HCEC 1CT (cell line): ENCODE measurements at places on chromosomes 2 and 18.

DNA sequence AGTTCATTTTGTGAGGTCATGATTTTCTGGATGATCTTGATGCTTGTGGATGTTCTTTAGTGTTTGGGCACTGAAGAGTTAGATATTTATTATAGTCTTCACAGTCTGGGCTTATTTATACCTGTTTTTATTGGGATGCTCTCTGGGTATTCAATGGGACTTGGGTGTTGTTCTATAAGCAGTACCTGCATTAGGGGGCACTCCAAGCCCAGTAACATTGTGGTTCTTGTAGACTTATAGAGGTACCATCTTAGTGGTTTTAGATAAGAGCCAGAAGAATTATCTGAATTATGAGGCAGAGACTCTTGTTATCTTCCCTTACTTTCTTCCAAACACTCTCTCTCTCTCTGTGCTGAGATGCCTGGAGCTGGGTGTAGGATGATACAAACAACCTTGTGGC lies 470.0 kb downstream of the PIK3C3 start:
- no peak for DNase-seq

DNA sequence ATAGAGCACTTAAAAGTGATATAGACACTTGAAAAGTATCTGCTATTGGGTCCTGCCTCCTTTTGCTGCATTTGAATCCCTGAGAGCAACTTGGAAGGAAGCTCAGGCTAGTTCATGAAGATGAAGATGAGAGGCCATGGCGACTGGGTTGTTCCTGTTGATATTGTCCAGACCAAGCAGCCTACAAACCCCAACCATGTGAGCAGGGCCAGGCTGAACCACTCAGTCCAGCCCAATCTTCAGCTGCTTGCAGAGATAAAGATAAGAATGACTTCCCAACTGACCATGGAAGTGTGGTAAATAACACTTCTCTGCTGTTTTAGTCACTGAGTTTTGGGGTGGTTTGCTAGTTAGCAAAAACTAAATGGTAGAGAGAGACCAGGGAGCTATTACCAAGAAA lies 417.6 kb downstream of the SOX11 start:
- no peak for DNase-seq

DNA sequence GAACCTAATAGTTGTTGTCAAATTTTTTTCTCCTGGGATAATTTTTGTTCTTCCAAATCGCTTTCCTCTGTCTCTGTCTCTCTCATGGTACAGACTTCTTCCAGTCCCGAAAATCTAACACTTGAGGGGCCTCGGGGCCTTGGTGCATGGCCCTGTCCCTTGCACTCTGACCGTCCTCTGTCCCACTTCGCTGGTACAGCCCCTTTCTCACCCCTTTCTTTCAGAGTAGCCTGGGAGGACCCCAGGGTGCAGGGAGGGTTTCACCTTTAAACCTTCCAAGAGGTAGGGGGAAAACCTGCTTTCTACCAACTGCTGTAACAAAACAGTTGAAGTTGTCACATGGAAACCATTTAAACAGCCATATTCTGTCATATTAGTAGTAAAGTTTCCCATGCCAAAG lies 22.2 kb upstream of the FAHD2A start:
- DNase-seq: no peak

GRCh38 chr2:42245396-42245795 lies 76.2 kb downstream of the EML4 start:
- no peak for DNase-seq

DNA sequence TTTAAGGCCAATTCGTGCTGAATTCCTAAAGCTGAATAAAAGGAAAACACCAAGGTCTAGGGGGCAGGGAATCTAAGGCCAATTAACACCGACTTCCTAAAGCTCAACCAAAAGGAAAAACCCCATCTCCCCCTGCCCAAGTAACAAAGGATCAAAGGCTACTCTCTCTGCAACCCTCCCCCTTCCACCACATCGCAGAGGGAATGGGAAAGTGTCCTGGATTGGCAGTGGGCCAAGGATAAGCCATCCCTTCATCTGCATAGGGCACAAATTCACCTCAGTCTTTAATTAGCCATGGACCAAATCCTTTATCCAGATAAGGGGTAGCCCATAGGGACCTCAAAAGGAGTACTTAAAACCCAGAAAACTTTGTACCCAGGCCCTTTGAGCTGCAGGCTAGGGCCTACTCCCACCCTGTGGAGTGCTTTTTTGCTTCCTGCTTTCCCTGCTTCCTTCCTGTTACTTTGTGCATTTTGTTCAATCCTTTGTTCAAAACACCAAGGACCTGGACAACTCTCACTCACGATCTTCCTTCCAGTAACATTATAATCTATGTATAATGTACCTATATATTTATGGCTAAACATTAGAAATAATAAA lies 2119.8 kb upstream of the CELF4 start:
- DNase-seq: no peak

- DNase-seq: peak; percentile 98
Measured at GRCh38 chr2:117856415-117857210, 42.1 kb downstream of the DDX18 start.

GRCh38 chr2:136206613-136207012 lies 88.7 kb upstream of the CXCR4 start:
- no peak for DNase-seq

DNA sequence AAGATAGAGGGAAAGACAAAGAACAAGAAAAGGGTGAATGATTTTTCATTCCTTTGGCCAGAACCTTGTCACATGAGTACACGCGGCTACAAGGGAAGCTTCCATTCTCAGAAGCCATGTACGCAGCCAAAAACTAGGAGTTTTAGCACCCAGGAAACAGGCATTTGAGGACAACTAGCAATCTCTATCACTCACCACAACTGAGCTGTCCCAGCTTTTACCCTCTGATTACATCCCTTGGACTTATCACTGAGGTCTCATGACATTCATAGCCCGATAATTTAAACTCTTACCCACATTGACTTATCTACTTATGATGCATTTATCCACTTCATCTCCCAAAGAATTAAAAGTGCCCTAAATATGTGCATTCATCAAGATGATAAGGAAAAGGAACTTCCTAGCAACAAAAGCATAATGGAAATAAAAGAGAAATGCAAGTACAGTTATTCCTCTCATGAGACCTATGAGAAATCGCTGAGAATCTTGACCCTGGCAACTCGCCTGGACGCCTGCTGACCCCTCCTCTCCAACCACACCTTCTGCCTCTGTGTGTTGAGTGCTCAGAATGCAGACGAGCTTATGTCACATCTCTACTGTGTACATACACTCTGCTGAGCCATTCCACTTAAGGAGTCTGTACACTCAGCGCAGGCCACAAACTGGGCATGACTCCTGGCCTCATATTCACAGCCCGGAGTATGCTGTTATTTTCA lies 28.7 kb upstream of the MFSD6 start:
- no peak for DNase-seq

- DNase-seq: no peak
Measured at GRCh38 chr2:16252891-16253290, 312.5 kb downstream of the MYCN start.

- no peak for DNase-seq
Measured at GRCh38 chr2:53843595-53843994, 16.2 kb downstream of the GPR75 start.

DNA sequence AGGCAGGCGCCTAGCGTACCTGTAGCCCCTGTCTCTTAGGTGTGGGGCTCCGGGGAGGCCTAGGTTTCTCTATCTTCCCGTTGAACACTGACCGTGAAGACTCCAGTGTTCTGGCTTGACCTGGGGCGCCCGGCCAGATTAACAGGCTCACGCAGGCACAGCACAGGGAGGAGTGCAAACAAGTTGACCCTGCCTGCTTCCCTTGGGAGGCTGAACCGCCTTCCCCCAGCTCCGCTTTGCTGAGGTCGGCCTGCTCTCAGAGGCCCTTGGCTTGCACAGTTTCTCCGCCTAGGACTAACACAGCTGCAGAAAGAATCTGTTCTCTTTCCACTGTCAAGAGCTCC lies 567 bp downstream of the PCYOX1 start:
- peak; percentile 13 for DNase-seq

DNA sequence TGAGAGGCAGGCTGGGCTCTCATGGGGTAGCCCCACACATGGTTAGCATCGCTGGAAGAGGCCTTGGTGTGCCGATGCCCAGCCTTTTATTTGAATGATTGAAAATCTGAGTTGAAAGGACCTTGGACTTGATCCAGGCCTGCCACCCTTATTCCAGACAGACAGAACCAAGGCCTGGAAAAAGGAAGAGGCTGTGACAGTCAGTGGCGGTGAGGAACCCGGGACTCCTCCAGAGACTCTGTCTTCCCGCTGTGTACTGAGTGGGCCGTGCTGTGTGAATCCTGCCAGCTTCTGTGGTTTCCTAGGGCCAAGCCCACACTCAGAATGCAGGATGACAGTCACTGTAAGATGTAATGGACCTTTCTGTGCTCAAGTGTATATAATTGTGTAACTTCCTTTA lies 218.5 kb downstream of the LDLRAD4 start:
- DNase-seq: no peak

DNA sequence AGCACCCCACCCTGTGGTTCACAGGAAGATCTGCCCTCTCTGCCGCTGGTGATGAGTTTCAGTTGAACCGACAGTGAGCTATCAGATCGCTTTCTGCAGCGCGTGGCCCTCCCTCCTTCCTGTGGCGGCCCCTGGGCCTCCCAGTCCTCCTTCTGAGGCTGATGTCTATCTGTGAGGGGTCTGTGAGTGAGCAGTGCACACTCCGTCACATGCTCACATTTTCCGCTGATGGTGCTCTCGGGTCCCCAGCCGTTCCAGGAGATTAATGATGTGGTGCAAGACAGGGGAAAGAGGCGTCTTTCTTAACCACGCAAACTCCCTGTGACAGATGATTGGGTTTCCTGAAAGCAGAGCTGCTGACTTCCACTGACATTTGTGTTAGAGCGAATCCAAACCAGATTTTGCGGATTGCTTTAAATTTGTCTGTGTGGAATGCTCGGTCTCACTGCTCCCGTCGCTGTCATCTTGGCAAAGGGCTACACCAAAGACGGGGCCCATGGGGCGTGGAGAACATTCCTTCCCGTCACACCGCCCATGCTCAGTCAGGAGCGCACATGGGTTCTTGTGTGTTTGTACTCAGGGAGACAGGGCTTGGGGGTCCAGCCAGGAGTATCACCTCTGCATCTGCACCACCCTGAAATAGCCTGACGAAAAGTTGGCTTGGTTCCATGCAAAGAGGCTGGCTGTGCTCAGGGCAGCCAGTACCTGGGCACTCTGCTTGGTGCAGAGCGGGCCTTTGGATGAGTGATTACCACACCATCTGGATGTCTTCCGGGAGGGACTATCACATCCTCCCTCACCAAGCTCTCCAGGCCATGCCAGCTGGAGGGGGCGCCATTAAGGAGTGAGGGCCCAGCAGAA lies 154.7 kb upstream of the HS6ST1 start:
- DNase-seq: no peak

- DNase-seq: no peak
Measured at GRCh38 chr2:60516383-60516811, 37.1 kb downstream of the BCL11A start.

- no peak for DNase-seq
Measured at GRCh38 chr2:106653465-106653864, 166.3 kb downstream of the CD8B2 start.

- DNase-seq: no peak
Measured at GRCh38 chr18:12257996-12258718, 4.0 kb downstream of the CIDEA start.

DNA sequence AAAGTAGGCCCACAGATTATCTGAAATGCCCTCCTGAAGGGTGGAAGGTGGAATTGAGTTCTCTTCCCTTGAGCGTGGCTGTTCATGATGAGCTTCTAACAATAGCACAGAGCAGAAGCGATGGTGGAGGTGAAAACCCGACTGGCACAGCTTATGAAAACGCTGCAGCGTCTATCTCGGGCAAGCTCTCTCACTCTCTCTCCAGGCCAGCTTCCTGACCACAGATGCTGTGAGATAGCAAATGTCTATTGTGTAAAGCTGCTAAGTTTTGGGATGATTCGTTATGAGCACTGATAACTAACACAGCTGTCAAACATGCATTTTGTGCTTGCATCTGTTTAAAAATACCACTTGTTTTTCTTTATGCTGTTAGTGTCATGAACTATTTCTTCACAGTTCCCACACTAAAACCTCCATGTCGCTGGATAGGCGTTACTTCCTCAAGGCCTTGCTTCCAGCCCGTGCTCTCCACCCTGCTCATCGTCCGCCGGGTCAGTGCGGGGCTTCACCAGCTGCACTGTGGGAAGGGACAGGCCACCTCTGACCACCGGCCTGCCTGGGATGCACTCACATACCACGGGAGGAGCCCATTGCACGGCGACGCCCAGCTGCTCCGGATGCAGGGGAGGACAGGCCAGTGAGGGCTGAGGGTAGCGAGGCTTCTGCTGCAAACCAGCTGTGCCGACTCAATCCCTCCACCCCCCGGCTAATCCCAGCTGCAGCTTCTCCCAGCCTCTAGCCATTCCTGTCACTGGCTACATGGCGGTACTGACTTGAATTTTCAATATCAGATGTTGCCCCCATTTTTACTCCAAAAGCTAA lies 60.0 kb upstream of the OTOS start:
- no peak for DNase-seq

- no peak for DNase-seq
Measured at GRCh38 chr2:239649309-239649708, 248.5 kb upstream of the HDAC4 start.

DNA sequence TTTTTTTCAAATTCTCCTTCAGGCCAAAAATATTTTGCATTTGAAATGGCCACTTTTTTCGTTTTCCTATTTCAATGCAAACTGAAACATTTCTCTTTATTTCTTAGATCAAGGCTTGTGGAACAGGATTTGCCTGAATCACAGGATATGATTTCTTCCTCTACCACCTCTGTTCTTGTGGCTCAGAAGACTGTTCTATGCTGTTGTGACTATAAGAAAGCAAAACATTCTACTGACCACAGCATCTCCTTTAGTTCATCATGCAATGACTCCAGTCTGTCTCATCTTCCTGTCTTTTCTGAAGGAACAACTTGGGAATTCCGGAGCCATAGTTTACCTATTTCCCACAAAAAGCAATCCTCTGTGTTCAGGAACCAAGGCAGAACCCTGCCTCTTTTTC lies 16.2 kb upstream of the ZNF512 start:
- peak; percentile 88 for DNase-seq

DNA sequence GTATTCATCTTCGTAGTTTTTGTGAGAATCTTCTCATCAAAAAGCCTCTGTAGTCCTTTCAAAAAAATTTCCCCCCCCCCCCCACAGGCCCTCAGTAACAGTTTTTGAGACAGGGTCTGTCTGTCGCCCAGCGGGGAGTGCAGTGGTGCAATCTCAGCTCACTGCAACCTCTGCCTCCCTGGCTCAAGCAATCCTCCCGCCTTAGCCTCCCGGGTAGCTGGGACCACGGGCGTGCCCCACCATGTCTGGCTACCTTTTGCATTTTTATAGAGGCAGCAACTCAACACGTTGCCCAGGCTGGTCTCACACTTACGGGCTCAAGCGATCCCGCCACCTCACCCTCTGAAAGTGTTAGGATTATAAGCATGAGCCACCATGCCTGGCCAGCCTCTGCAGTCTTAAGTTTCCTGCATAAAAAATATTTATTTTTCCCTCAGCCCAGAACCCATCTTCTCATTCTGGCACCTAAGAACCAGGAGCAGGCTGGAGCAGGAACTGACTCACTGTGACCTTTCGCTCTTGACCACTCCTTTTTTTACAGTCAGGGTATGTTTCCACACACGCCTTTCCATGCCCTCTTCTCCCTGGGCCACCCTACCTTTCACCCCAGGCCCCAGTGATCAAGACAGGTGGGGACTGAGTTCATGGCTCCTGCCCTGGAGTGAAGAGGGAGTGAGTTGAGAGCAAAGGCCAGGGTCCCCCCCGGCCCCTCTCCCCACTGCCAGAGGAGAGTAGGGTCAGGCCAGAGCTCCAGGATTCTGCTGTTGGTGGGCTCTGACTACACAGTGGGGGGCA lies 32.5 kb upstream of the NT5DC4 start:
- DNase-seq: peak; percentile 48
